PC-9 (cell line): ENCODE measurements at places on chromosomes 3 and 15. TPM values are rescaled to one million over a fixed set of nuclear protein-coding genes. Genes with fewer than 3 reads are reported as not detected.

VWA5B2 gene
- 0.53 and 0.76 TPM in 2 replicates for total RNA-seq

RNF111 gene
- total RNA-seq: 30.2 and 37.7 TPM in 2 replicates

GOLGA6A gene
- total RNA-seq: 1.2 TPM in 1 of 2 replicates, not detected in the other

NAALADL2 gene
- 10.6 and 12.8 TPM in 2 replicates for total RNA-seq

KBTBD13 gene
- not detected in 2 replicates for total RNA-seq
